Tongue (tissue), 3 donors: ENCODE measurements at places on chromosomes 7 and 10. TPM values are rescaled to one million over a fixed set of nuclear protein-coding genes. Genes with fewer than 3 reads are reported as not detected.

AGR3 gene
- total RNA-seq, result 4.9 TPM

NEUROD6 gene
- 0.21 TPM for total RNA-seq

HPSE2 gene
- 18.3 TPM for total RNA-seq

PNLIP gene
- total RNA-seq, result 1.8 TPM

SPDYE9 gene
- not detected for total RNA-seq

GDF2 gene
- total RNA-seq, result not detected

TMEM26 gene
- total RNA-seq, result 7.4 TPM

EBF3 gene
- total RNA-seq, result 44.4 TPM

ANXA8L1 gene
- 23.3 TPM for total RNA-seq

TRIM50 gene
- 0.31 TPM for total RNA-seq
